Stimulated activated CD4-positive, alpha-beta T cell treated with anti-CD3 and anti-CD28 coated beads, Interleukin-4, amount 100 ng/mL, for 48 hours (primary cell): ENCODE measurements at places on chromosomes 12 and 14.

DNA sequence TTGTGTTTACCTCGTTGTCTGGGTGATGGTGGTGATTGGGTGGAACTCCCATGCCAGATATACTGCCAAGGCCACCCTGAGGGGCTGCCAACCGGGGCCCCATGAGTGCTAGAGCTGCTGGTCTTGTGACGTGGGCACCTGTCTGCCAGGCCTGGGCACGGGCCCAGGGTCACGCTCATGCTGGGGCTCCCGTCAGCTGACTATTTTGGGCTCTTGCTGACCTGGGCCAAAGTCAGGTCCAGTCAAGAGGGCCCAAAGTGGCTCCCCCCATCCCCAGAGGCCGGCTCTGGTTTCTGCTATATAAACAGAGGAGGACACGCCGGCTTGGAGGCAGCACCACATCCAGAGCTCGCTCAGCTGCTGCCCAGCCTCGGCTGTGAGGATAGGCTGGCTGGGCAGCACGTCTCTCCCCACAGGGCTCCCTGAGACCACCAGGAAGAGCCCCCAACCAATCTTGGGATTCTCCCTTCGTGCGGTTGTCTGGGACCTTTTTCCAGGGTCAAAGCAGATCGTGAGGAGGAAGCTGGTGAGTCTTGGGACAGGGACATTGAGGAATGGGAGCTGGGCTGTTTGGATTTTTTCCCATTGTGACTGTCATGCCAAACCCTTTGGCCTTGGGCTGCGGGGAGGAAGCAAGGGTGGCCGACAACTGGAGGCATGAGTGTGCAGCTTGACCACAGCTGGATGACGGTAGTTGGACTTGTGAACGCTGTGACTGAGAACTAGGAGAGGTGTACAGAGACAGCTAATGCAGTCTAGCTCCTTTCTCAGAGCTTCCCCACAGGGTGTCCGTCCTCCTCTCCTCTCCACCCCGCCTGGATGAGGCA lies 7.6 kb upstream of the NR4A1 start:
- no peak for DNase-seq

DNA sequence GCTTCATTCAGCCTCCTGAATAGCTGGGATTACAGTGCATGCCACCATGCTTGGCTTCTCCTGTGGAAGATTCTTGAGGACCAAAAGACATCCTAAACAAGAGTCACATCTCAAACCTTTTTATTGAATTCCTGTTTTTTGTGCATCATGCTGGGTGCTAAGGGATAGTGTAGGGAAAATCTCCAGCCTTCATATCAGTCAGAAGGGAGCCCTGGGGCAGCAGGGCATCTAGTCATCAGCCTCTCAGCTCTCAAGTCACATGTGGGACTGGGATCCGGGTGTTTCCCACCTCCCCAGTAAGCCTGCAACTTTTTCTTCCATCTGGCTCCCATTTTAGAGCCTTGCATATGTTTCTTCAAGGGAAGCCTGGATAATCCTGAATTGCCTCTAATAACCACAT lies 25.1 kb upstream of the OASL start:
- DNase-seq, result no peak

DNA sequence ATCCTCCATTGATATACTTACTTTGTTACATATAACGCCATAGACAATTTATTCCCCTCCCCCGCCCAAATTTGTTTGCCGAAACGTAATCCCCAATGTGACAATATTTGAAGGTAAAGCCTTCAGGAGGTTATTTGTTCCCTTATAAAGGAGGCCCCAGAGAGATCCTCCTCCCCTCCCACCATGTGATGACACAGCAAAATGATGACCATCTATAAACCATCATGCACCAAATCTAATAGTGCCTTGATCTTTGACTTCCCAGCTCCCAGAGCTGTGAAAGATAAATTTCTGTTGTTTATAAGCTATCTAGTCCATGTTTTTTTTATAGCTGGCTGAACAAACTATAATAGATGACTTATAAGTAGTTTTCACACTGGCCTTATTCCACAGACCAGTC lies 122.2 kb downstream of the PTPRO start:
- no peak for DNase-seq

GRCh38 chr14:103395244-103395643 lies 10.0 kb downstream of the MARK3 start:
- DNase-seq, result no peak

DNA sequence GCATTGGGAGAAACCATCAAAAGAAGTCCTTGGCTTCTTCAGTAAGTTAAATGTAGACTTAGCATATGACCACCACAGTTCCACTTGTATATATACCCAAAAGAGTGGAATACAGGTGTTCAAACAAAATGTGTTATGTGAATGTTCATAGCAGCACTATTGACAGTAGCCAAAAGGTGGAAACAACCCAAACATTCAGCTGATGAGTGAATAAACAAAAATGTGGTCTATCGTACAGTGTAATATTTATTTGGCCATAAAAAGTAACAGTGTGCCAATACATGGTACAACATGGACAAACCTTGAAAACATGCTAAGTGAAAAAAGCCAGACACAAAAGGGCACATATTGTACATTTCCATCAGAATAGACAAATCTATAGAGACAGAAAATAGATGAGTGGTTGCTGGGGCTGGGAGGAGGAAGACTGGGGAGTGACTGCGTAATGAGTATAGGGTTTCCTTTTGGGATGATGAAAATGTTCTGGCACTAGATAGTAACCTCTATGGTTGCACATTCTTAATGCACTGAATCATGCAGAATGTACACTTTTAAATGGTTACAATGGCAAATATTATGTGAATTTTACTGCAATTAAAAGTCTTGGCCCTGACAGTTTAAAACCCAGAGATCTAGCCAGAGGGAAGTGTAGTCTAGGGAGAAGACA lies 5.5 kb downstream of the ERP29 start:
- no peak for DNase-seq

DNA sequence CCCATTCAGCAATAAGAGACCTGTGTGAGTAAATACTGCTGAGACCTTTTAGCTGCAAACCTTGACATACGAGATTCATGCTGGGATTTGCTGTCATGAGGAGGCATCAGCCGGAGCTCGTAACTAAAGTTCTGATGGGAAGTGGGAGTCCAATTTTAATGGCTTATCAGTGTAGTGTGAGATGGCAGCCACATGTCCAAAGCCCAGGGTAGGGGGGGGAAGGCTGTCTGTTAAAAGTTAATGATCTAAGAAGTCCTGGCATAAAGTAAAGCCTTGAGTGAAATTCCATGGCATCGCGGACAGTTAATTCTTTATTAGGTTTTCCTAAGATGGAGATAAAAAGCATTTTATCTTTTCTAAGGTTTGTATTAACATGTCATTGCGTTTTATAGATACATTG lies 240.0 kb downstream of the AACS start:
- DNase-seq, result no peak

GRCh38 chr14:93951635-93952540 lies 24.5 kb downstream of the ASB2 start:
- DNase-seq, result no peak

- no peak for DNase-seq
These were observed 62.2 kb upstream of the CCND2 start for GRCh38 chr12:4211372-4211771.

DNA sequence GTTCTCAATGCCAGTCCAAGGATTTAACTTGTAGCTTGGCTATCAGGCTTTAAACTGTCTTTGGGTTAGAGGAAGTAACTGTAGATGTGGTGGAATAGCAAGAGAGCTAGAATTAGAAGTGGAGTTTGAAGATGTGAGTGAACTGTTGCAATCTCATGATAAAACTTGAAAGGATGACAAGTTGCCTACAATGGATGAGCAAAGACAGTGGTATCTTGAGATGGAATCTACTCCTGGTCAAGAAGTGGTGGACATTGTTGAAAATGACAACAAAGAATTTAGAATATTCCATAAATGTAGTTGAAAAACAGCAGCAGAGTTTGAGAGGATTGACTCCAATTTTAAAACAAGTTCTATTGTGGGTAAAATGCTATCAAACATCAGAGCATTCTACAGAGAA lies 199.0 kb downstream of the DUSP6 start:
- DNase-seq, result no peak

DNA sequence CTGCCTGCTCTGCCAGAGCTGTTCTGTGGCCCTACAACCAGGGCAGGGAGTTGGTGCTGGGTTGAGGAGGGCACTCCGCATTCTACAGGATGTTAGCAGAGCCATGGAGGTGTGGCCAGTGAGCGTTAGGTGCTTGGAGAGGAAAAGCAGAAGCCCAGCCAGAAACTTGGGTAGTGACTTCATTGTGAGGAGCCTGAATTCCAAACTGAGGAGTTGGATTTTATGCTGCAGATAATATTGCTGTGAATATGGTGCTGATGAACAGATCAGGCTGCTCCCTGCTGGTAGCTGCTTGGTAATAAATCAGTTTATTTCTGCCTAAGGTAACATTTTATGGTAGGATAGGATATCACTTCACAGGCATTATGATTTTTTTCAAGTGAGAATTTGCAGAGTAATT lies 7.1 kb upstream of the CCDC175 start:
- DNase-seq, result no peak

DNA sequence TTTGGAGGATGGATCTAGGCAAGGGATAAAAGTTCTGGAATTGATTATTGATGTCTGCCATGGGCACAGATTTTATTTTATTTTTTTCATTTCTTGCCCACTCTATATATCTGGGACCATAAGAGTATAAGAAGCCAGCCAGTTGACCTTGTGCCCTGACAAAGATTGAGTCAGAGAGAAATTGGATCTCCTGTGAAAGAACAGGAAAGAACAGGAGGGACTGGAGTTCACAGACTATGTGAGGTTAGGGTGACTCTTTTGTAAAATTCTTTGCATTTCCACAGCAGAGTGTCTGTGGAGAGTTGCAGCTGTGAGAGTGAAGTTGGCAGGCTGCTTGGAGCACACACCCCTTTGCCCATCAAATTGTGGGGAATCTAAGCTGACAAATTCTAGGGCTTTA lies 358.4 kb upstream of the TBX3 start:
- DNase-seq, result no peak

DNA sequence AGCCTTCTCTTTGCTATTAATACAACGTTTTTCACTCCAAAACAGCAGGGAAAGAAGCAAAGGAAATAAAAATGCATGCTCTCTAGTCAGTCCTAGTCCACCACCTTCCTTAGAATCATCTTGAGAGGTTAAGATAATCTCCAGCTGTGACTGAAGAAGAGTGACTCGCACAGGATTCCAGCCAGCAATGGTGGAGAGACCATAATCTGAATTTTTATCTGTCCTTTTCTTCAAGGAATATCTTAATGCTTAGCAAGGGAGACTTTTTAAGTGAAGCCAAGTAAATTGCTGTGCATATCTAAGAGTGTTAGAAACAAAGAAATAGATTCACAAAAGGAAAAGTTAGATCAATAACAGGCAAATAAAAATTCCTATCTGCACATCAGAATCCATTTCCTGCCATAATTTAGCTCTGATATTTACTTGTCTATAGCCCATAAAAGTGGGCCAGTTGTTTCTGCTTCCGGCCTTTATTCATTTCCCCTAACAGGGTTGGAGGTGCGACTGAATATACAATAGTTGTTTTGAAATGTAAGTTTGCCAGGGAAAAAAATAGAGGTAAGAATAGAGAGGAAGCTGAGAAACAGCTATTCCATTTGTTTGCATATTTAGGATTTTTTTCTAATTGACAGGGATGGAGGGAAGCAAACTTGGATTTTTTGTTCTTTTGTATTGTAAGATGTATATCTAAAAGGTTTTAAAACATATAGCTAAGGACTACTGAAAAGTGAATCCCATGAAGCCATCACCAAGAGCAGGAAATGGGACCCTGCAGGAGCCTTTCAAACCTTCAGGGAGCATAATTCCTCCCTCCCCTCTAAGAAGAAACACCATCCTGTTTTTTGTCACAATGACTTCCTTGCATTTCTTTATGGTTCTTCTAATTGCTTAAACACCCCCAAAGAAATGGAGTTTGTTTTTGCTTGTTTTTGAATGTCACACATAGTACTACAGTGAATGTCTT lies 154.0 kb downstream of the ITPR2 start:
- DNase-seq, result no peak

DNA sequence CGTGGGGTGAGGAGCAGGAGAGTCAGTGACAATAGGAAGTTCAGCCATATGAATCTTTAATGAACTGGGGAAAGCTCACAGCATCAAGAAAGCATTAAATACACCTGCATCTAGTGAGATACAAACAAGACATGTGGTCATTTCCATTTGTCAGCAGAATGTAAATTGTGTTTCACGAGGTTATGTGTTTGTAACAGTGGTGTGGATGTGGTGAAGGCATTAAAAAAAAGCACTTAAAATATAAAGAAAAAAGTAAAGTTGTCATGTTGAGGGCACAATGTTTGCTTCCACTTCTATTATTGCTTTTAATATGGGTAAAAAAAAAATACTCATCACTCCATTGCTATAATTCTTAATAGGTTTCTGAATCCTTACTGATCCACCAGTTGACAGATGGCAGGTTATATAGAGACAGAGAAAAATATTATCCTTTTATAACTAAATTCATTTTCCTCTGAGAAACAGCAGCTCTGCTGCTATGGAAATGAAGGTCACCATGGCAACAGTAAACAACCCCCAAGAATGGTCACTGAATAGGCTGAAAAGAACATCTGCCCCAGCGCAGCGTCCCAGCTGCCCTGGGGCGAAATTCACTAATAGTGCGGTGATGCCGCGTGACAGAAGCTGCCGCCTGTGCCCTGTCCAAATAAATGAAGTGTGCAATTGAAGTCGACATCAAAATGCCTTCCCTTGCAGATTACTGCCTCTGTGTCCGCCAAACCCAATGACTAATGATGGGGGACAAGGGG lies 226.1 kb downstream of the FOXN3 start:
- no peak for DNase-seq

DNA sequence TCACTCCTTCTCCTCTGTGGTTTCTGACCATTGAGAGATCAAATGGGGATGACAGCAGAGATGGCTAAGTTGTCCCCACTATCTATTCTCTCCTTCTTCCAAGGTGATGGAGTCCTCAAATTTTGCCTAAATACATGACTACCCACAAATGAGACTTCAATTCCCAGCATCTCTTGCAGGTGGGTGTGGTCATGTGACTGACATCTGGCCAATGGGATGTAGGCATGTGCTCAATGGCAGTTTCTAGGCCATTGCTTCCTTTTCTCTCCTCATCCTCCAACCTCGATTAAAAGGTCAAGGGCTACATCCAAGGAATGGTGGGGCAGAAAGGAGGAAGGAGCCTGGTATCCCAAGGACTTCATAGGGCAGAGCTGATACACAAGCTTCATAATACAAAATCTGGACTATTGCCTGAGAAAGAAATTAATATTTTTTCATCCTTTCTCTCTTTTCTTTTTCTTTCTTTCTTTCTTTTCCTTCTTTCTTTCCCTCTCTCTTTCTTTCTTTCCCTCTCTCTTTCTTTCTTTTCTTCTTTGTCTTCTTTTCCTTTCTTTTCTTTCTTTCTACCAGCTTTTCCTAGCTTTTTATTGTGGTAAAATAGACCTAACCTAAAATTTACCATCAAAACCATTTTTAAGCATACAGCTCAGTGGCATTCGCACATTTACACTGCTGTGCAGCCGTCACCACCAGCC lies 100.9 kb upstream of the PRB2 start:
- no peak for DNase-seq

- no peak for DNase-seq
These were observed 79.9 kb downstream of the TAOK3 start for GRCh38 chr12:118292836-118293235.

DNA sequence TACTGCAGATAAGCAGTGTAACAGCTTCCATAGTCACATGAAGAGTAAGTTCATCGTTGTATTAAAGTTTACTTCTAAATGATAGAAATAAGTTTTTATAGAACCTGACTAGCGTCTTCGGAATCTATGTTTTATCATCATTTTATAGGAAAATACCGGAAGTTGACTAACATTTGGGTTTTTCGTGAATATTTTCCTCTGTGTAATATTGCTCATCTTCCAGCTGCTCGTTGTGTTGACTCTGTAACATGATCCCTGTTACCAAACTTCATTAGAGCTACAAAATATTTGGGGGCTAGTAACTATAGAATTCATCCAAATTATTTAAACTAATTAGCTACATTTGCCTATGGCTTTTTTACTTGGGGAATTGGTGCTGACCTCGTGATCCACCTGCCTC lies 37.2 kb downstream of the DDX51 start:
- no peak for DNase-seq
